NCI-H446 (cell line): ENCODE measurements at places on chromosomes 11 and 22.

DNA sequence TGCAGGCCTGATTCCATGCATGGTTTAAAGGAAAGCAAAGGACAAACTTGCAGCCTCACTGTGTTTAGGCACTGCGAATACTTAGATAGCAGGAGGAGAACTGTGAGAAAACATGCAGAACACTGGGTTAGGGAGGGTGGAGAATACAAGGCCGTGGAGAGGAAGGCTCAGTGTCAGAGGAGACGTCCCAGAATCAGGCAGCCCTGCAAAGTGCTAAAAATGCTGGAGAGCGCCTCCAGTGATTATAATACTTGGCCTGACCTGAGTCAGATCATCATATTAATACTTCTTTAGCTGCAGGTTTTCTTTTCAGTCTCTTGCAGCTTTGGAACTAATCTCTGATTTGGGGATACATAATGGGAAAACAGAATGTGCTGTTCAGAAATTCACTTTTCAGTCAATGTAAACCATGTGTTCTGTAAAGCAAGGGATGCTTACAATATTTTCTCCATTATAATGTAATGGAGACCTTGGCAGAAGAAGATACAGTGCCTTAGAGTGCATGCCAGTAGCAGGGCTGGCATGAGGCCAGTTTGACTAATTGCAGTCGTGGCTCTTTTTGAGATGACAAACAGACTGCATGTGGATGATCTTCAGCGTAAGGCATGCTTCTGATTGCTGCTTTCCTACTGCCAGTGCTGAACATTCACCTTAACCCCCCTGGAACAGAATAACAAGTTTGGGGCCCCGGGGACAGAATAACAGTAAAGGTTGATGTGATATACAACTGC, 16.8 kb downstream of the EXT2 start:
- peak; percentile 69 for DNase-seq

GRCh38 chr11:95229993-95230809, 801 bp downstream of the SESN3 start:
- DNase-seq, result peak; percentile 40

DNA sequence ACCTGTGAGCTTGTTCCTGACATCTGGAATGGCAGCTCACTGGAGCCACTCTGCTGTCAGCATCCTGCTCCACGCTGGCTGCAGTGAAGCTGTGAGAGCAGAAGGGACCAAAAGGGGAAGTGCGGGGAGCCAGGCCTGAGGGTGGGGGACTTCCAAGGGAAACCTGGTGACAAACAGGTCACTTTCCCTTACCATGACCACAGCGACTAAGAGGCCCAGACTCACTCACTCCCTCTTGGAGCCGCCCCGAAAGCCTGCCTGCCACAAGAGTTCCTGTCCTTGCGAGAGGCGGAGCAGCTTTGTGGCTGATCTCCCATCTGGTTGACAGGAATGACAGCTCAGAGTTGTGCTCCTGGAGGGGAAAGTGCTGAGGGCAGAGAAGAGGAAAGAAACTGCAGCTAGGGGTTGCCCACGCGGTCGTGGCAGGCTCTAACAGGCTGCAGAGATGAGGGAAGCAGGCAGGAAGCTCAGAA, 183.8 kb upstream of the NTM start:
- no peak for DNase-seq

DNA sequence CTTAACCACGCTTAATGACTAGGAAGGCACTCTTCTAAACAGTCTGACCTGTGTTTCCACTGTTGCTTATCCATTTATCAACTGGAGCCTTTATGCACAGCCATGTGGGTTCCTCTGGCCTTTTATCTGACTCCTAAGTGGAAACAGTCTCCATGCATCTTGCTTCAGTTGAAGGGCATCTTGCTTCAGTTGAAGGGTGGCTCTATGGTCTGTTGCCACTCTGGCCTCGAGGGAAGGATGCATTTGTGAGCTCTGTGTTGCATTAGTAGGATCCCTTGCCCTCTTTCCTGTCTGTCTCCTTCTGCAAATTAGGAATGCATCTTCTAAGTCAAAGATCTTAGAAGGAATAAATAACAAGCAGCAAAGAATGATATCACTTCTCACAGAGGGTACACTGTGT, 25.8 kb upstream of the C11orf96 start:
- DNase-seq, result no peak

- no peak for DNase-seq
Observed at GRCh38 chr22:46352276-46352675, 16.8 kb downstream of the TRMU start.

DNA sequence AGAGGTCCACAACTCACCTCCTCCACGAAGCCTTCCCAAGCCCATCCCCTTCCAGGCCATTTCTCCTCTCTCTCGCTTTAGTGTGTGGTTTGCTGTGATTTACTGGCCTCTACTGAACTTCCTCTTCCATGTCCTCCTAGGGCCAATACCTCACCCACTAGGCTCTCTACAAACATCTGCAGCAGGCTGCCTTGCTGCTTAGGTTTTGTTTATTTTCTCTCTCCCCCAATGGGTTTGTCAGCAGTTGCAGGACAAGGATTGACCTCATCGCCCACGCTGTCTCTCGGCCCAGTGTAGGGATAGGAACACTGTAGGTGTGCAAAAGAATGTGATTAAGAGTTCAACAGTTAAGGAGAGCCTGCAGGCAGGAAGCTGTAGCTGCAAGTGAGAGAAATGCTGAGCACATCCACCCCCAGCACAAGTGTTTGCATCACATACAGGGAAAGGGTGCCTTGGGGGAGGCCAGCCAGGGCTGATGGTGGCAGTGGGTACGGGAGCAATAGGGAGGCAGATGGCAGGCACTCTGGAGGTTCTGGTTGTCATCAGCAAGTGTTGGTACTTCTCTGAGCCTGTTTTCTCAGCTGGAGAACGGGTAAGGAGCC, 1.4 kb downstream of the PC start:
- DNase-seq, result no peak

DNA sequence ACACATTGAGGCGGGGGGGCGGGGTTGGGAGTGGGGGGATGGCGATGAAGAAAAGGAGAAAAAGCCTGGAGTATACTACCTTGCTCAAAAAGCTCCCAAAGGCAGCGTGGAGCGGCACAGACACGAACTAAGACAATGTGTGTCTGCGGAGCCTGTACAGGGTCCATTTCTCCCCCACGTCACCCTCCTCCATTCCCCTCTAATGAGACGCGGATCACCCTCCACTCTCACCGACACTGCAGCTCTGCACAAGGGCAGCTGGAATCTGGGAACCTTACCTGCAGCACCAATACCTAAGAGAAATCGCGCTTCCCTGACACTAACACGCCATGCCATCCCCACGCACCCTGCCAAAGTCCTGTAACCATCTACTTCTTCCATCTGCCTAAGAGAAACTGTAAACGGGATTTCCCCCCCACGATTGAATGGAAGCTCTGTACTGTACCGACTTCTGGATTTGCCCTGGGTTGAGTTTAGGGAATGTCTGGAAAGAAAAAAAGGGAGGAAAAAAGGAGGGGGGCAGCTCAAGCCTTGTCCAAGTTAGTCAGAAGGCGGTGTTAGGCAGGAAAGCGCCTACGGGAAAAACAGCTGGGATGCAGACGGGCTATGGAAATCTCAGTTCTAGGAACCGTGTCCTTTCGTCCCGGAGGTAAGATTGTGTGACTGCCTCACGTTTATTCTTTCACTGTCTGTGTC, 125.7 kb upstream of the C11orf58 start:
- no peak for DNase-seq

DNA sequence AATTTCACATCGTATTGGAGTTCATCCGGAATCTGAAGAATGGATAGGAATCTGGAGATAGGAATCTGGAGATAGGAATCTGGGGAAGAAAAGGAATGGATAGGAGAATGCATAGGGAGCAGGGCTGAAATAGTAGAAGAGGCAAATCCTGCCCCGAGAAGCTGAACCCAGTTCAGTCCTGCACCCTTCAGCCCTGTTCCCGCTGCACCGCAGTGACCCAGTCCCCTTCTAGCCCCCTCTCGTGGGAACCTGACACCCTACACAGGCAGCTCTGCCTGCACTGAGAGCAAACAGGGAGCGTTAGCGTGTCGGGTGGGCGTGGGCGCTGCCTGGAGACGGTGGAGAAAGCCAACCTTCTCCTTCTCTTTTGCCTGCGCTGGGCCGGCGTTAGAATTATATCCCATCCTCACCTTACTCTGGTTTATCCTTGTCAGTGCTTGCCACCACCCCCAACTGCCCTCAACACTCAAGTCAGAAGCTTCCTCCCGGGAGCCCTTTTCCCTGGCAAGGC, 1.0 kb upstream of the CCKBR start:
- no peak for DNase-seq

DNA sequence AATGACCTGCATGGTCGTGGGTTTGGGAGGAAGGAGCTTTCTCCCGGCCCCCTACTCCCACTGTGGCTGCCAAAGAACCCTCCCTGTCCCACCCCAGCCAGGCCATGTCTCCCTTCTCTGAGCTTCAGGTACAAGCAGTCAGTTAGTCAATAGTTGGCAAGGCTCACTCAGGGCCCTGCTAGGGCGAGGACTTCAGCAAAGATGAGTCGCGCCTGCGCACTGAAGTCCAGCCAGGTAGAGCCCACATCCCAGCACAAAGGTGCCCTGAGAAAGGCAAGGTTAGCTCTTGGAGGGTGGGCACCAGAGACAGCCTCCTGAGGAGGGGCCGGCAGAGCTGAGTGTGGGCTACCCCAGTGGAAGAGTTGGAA, 11.1 kb downstream of the C11orf86 start:
- no peak for DNase-seq

DNA sequence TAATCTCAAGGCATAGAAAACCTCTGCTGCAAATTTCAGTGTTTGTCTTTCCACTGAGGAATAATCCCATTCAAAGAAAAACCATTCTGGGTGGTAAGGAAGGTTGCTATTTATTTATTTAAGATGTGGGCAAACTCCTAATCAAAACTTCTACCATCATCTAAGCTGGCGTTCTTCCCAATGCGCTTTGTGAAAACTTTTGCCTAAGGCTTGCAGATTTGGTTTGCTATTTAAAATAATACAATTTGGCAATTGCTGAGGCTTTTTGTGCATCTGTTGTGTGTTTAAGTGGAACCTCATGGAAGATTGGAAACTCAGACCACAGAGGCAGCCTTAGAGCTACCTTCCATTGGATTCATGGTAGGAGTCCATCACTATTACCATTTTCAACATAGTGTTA, 309.0 kb downstream of the BLID start:
- DNase-seq, result no peak

- DNase-seq, result no peak
Observed at GRCh38 chr11:1708716-1709115, 11.7 kb downstream of the KRTAP5-6 start.

DNA sequence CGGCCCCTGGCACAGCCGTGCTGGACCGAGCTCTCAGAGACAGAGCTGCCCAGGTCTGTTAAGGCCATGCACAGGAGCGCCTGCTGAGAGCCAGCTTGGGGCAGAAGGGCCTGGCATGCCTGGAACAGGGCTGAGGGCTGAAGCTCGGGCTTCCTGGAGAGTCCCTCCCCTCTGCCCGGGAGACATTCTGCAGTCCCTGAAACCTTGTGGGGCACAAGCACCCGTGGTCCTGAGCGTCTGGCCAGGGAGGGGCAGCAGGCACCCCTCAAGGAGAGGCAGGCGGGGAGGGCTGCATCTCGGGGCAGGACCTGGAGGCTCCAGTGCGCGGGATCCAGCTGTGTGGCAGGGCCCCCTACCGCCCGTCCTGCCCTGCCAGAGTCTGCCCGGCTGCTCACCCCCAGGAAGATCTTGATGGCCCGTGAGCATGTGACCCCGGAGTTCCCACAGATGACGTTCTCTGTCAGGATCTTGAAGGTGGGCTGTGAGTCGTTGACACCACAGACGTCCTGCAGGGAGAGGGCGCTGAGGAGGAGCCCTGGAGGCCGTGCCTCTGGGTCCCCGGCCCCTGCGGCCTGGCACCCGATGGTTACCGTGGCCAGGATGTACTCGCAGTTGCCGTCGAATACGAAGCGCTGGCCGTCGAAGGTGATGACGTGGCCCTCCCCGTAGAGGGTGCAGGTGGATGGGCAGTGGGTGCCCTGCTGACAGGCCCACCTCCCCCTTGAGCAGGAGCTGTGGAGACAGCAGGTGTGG, 10.9 kb downstream of the MUC6 start:
- no peak for DNase-seq

DNA sequence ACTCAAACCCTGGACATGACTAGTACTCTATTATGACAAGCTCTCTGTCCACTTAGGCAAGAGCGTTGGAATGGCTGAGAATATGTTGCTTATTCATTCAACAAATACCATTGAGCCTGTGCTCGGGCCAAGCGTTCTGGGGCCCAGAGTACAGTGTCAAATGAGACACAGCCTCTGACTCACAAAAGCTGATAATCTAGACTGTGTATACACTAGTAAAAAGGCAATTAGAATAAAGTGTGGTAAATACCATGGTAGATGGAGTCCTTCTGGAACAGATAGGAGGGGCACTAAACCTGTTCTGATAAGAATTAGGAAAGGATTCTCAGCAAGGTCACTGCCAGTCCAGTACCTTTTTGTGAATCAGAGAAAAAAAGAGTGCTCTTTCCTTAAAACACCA, 24.7 kb downstream of the KCNE3 start:
- DNase-seq, result no peak
